ENCODE measurements at places on chromosomes 4 and X.
A peak's percentile ranks its signal among the peaks of the same experiment; 100 is the strongest.

- no peak for DNase-seq
These were observed 91.9 kb downstream of the GPC4 start for GRCh38 chrX:133323431-133323830.

DNA sequence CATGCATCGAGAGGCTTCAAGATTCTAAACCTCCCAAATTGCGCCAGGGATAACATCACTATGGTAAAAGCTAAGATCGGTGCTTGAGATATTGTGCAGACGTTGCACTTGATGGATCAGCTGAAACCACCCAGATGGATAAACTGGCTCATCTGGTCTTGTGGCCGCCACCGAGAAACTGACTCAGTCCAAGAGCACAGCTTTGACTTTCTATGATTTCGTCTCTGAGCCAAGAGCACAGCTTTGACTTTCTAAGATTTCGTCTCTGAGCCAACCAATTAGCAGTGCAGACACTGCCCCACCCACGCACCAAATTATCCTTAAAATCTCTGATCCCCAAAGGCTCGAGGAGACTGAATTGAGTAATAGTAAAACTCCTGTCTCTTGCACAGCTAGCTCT is 687.2 kb downstream of the FAM133A start:
- DNase-seq, result no peak

DNA sequence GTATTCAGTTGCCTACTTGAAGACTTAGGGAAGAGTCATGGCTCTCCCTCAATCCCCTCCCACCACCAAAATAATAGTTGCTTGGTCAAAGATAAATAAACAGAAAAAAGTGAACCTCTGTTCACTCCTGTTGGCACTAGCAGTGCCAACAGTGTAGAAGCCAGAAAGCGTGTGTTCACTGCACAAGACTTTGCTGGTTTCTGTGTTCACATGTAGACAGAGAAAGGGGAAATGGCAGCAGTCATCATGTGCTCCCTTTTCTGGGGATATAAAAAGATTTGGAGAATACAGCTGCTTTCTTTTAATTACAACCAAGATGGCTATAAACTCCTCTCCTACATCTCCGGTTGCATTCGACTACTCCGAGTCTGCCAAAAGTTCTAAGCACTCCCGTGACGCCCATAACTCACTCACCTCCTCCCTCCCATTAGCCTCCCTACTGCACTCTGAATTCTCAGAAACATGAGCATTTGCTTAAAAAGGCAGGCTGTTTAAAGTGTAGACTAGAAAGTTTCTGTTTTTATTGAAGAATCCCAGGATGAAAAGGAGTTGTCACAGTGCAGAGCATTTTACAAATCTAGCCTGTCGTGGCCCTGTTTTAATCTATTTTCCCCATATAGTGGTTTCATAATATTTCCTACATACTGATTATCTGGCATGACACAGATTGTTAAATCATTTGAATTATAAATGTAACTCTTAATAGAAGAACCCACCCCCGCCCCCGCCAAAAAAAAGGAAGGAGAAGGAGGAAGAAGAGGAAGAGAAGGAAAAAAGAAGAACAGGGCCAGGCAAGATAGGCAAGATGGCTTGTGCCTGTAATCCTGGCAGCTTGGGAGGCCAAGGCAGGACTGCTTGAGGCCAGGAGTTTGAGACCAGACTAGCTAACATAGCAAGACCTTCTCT is 16.7 kb downstream of the LGI2 start:
- peak; percentile 97 for DNase-seq

DNA sequence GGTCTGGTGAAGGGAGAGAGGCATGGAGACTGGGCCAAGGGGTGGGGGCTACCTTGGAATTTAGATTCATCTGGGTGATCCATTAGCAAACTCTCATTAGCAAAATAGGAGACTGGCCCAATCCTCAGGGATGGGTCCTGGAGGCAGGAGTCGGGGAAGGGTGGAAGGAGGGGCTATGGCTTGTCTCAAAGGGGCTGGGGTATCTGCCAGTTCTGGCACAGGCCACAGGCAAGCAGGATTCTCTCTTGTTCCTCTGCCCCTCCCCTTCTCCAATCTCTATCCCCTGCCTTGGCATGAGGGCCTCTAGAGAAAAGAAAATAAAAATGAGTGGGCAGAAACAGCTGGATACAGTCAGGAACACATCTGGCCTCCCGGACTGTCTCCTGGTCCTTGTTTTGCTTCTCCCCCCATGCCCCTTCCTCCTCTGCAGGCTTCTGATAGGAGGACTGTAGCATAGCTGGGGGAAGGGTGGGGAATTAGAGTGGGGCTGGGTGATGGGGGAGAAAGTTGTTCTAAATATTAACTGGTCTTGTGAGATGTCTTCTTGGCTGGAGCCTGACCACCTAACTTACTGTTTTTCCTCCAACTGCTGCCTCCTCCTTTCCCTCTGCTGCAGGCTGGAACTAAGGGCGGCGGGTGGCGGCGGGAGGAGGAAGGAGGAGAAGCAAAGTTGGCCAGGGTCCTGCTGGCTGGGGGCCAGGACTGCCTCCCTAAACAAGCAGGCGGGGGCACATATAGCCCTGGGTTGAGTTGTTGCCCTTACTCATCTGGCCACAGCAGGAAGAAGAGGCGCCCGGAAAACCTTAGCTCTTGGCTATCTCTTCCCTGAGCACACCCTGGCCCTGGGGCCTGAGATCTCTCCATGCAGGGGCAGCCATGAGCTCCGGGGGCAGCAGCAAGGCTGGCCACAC is 53.3 kb upstream of the LAS1L start:
- peak; percentile 78 for DNase-seq
